ENCODE measurements at places on chromosomes 2 and 18. TPM values are rescaled to one million over a fixed set of nuclear protein-coding genes. Genes with fewer than 3 reads are reported as not detected.

- ATAC-seq, result peak; percentile 69
Measured at GRCh38 chr2:171402906-171403580, 30.7 kb downstream of the METTL8 start.

GRCh38 chr2:61537950-61538199, 281 bp downstream of the XPO1 start:
- ATAC-seq, result no peak

- ATAC-seq, result peak; percentile 45
Measured at GRCh38 chr2:11863103-11863502, 116.7 kb downstream of the LPIN1 start.

DNA sequence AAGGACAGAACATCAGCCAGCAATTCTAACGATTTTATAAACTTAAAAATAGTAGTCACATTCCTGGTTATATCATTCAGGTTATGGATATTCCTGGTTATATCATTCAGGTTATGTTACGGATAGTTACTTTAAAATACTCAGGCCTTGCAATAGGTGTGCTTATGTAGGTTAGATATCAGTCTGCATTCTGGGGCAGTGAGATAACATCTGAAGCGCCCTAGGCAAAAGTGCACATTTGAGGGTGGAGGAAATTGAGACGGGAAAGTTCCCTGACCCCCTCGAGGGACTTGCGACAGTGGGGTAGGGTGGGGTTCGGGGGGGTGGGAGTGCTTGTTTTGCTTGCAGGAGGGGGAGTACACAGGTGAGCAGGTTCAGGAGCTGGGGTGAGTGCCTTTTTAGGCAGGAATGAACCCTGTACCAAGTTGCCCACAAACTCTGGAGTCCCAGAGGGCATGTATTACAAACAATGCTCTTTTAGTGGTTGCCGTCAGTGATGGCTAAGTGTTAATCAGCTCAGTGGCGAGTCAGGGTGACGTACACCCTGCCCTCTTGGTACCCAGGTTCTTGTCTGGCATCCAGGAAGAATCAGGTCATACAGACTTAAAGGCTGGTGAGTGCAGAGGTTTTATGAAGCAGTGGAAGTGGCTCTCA, 31.8 kb downstream of the CREG2 start:
- ATAC-seq, result peak; percentile 53

DNA sequence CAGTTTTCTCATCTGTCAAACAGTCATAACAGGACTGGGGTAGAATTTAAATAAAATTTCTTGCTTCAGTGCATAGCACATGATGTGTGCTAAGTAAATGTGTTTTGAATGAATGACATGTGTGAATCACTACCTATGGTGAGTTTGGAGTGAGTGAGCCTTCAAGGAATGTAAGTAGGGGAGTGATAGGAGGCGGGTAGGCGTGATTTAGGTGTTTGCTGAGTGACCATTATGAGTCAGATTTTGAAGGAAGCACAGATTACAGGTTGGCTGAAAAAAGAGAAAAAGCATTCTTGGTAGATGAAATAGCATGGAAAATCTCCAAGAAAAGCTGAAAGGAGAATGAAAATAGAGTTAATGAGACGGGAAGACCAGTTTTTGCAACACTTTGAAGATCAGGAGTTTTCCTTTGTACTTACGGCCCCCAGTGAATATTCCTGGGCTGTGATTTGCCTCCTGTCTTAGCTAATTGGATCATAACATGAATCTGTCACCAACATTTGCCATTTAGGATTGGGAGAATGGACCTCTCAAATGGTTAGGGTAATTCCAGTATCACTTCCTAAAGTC, 136.9 kb upstream of the GATA6 start:
- no peak for ATAC-seq

DNA sequence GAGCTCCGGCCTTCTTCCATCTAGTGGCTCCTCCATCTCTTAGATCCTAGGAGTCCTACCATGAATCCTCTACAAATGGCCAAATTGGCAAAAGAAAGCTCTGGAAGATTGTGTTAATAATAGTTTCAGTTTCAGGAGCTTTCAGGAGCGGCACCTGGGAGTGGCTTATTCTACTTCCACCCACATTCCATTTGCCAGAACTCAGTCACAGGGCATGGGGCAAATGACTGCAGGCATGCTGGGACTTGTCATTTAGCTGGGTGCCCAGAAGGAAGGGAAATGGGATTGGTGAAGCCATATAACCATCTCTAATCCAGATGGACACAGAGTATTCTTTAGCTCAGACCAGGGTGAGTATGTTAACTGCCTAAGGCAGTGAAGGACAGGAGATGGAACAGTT, 3.6 kb upstream of the LRATD1 start:
- no peak for ATAC-seq

The SPP2 gene
- total RNA-seq, result not detected

The TACR1 gene
- not detected for total RNA-seq

The GKN1 gene
- total RNA-seq, result not detected
